ENCODE measurements at places on chromosomes 3 and 15.

DNA sequence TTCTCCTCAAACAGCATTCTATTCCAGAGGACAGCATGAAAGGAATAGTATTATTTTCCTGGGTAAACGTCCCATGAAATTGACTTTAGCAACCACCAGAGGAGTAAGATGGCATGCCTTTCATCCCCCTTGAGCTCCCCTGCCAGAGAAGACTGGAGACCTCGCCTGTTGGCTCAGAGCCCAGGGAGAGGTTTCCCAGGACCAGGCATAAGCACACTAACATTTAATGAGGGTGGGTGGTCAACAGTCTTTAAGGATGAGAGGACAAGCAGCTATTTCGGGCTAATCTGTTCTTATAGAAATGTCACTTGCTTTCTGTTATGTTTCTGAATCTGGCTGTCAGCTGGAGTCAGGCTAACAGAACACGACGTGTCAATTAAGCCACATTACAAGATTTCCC is 390.5 kb downstream of the GABRG3 start:
- DNase-seq = no peak

- peak; percentile 95 for DNase-seq
Observed at GRCh38 chr3:156160647-156161046, 40.3 kb downstream of the KCNAB1 start.

- no peak for DNase-seq
Observed at GRCh38 chr3:196920733-196921132, 21.6 kb downstream of the NCBP2 start.

DNA sequence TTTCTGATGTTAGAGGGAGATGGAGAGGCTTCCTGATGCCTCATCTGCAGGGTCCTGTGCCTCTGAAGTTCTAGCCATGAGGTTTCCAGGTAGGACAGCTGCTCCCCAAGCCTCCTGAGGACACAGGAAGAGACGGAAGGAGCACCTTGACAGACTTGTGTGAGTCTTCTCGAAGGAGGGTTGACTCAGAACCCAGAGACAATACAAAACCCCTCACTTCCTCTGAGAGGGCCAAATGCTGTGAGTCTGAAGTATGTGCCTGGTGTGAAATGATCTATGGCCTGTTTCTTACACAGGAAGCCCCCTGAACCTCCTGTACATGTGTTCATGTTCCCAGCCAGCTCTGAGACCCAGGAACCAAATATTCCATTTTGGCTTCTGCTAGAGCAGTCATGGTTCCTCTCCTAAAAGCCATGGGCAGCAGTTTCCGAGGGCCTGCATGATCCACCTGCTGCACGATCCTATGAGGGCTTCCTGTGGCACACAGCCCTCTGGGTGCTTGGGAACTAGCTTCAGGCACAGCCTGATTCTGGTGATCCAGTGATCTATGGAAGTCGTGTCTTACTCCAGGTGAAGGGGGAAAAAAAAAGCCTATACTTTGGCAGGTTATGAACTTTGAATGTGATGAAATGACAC is 62.2 kb downstream of the AAGAB start:
- no peak for DNase-seq

DNA sequence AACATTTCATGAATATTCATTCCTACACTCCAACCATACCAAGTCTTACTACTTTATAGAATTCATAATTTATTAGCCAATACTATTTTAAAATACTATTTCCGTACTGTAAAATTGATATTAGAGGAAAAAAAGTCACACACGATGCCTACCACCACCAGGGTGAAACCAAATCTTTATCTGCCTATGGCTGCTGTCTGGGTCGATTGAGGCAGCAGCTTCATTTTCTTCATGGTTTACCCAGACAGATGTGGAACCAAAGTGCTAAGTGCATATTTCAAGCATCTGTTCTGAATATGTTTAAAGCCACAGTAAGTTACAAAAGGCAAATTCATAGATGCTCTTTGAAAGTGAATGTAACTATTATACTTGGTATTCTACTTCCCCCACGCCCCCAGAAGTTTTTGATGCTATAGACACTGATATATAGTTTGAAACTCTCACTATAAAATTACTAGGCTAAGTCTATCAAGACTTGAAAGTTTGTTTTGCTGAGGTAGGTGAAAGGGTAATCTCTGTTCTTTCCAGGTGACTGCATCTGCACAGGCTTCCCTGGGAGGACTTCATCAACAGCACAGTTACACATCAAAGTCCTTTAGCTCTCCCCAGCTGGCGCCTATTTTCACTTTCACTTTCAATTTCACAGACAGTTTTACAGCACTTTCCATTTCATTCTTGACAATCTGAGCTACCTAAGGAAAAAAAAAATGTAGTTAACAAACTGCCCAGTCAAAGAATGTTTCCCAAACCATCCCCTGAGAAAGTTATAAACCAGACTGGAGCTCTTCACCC is 113.9 kb downstream of the POLQ start:
- DNase-seq = peak; percentile 70

- peak; percentile 29 for DNase-seq
Observed at GRCh38 chr3:179949869-179950268, 86.9 kb downstream of the PEX5L start.

DNA sequence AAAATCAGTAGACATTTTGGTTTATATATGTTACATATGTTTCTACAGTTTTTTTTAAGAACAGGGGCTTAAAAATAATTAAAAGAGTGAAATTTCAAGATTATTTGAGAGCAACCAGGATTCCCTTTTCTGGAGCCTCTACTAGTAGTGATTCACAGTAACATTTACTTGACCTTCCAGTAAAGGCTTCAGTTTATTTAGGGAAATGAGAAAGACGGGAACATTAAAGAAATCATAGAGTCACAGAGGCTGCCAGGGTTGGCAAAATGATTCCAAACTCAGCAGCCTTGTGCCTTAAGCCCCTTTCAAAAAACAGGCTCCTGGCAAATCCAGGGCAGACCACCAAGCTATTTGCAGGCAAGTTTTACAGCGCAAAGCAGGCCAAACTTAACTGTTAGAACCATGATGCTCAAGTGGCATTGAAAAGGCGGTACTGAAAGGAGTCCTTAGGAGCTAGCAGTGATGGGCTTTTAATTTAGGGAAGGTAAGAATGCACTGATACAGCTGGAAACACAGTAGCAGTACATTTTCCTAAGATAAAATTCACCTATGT is 201.1 kb upstream of the ADAMTS9 start:
- DNase-seq = no peak

GRCh38 chr15:91049378-91050127 is 27.2 kb upstream of the VPS33B start:
- peak; percentile 34 for DNase-seq

GRCh38 chr3:55247666-55248065 is 239.4 kb downstream of the WNT5A start:
- no peak for DNase-seq

DNA sequence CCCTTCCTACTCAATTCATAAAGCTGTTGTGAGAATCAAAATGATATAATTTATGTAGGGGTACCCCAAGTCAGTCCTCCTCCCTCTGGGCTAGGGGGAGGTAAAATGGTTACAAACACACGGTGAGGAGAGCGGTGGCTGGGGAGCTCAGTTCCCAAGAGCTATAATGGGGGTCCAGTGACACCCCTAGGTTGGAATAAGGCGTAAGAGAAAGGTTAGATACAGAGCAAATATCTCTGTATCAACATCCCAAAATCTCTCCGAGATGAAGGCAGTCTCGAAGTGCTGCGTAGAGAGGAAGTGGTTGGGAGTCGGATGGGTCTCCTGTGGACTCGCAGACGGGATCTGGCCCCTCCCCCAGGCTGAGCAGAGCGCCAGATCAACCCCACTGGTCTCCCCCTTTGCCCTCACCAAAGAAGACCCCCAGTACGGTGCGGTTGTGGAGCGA is 1.8 kb downstream of the DUOX2 start:
- no peak for DNase-seq

GRCh38 chr15:50100486-50100885 is 18.5 kb downstream of the ATP8B4 start:
- DNase-seq = no peak

- DNase-seq = no peak
Observed at GRCh38 chr15:94743668-94744067, 512.3 kb downstream of the MCTP2 start.

DNA sequence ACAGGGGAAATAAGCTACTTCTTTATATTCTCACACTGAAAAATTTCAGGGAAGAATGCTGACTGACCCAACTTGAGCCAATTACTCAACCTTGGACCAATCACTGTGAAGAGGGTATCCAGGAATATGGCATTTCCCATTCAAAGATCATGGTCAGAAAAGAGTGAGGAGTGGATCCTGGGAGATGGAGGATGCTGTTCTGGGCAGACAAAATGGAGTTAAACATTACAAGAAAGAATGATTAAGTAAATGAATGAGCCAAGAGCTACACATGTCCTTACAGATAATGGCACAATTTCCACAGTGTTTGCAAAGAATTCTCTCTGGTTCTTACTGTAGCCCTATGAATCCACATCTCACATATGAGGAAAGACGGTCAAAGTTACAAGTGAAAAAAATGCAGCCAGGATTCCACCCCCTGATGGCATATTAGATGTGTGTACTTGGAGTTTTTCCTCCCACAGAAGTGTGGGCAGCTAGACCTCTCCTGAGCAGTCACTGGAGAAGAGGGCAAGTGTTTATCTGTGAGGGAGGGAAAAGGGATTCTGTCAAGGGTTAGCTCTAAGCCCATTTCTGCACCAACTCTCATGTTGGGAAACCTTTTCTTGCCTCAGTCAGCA is 33.8 kb downstream of the AMOTL2 start:
- no peak for DNase-seq

- no peak for DNase-seq
Observed at GRCh38 chr15:89004726-89005030, 83.6 kb upstream of the ABHD2 start.

DNA sequence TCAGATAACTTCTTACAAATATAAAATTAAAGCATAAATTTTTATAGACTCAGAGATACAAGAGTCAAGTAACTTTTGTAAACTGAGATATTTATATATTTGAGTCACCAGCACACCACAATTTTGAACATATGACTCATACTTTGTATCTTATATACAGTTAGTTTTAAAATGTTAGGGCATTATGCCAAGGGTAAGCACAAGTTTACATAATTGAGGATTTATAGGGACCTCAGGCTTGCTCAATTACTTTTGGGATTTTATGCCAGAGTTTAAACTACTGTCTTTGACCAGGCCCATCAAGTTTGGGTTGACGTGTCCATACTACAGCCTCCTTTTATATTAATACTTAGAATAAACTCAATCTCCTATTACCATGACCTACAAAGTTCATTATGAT is 7.4 kb upstream of the FGF7 start:
- DNase-seq = no peak

DNA sequence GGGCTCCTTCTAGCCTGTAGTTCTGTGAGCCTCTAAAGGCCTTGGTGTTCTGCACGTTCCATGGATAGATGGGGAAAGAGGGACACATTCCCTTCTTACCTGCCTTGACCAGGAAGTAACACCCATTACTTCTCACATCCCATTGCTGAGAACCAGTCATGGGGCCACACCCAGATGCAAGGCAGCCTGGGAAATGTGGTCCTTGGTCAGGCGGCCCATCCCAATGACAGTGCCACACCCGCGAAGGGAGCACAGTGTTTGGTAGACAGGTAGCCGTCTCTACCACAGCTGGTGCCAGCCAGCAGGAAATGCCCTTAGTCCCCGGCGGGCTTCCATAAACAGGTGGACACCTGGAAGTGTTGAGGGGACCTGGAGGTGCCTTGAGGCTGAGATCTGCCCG is 23.2 kb upstream of the LCTL start:
- no peak for DNase-seq

DNA sequence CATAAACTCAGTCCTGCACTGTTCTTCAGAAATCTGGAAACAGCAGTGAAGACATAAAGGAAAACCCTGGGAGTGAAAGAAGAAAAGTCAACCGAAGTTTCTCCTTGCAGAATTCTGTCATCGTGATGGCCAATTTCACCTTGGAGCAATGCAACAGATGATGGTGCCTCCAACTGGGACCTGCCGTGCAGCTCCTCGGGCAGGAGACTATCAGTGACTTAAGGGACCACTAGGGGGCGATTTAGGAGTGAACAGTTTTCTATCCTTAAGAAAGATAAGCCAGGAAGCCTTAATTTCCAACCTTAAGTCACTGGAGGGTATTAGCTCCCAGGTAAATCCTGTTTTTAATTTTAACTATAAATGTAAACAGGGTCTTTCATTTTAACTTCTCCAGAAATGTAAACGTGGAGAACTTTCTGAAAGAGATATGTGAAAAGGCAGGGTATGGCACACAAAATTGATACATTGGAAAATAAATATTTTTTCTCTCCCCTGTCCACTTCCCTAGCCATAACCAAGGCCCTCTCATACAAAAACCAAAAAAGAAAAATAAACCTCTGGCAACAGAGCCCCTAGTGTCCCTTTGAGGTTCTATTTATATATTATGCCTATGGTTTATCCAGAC is 116.3 kb downstream of the PDZRN3 start:
- no peak for DNase-seq

DNA sequence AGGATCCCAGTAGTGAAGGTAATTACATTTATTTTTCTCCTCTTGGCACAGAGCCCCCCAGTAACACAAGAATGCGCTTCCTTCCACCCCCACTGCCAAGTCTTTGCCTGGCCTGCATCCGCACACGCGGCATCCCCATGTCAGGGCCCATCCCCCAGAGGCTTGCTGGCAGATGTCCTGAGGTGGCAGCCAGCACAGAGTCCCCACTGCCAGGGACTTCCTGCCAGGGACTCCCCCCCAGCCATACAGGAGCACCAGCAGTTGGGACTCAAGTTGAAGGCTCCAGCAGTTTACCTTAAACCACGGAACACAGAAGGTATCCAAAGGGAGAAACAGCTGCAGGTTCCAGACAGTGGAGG is 41.0 kb downstream of the MEGF11 start:
- no peak for DNase-seq

DNA sequence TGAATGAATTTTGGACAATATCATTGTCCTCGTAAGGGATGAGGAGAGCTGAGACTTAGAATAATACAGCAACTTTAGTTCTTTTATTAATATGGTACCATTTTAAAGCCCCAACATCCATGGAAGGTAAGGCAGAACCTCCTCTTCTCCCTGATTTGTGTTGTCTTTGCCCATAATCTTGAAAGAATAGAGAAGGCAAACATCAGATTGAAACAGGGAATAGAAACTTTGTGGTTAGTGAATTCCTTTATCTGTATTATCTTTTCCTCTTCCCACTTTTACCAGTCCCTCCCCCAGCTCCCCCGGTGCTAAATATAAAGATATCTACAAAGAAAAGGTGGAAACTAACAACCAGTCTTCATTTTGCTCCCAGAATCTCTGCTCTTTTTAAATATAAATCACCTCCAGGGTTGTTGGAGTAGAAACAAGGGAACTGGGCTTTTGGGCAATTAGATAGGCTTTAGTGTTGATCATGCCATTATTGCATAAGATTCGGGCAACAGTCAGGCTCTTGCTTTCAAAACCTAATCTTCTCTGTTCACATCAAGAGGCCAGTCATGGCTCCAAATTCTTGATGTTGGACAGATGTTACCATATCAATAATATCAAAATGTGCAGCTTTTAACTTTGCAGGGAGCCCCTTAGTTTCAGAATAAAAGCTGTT is 32.5 kb downstream of the ITPR1 start:
- DNase-seq = no peak

- DNase-seq = no peak
Observed at GRCh38 chr3:146407956-146408355, 61.4 kb downstream of the PLSCR2 start.

DNA sequence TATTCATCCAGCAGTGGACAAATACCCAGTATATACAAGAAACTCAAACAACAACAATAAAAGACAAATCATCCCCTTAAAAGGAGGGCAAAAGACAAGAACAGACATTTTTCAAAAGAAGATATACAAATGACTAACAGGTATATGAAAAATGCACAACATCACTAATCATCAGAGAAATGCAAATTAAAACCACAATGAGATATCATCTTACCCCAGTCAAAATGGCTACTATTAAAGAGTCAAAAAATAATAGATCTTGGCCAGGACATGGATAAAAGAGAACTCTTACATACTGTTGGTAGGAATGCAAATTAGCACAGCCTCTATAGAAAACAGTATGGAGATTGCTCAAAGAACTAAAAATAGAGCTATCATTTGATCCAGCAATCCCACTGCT is 16.9 kb downstream of the DHX36 start:
- no peak for DNase-seq

Data from DMS79 treated with DMSO at 0.1 percent for 48 hours (cell line).